ENCODE measurements at places on chromosomes 12 and 14.

DNA sequence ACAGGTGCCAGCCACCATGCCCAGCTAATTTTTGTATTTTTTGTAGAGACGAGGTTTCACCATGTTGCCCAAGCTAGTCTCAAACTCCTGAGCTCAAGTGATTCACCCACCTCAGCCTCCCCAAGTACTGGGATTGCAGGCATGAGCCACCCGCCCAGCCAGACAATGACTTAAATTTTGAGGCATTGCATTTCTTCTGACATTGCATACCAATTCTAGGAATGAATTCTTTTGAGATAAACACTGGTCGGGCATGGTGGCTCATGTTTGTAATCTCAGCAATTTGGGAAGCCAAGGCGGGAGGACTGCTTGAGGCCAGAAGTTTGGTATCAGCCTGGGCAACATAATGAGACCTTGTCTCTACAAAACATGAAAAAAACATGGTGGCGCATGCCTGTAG lies 2.5 kb upstream of the CELA1 start:
- DNase-seq, result no peak

DNA sequence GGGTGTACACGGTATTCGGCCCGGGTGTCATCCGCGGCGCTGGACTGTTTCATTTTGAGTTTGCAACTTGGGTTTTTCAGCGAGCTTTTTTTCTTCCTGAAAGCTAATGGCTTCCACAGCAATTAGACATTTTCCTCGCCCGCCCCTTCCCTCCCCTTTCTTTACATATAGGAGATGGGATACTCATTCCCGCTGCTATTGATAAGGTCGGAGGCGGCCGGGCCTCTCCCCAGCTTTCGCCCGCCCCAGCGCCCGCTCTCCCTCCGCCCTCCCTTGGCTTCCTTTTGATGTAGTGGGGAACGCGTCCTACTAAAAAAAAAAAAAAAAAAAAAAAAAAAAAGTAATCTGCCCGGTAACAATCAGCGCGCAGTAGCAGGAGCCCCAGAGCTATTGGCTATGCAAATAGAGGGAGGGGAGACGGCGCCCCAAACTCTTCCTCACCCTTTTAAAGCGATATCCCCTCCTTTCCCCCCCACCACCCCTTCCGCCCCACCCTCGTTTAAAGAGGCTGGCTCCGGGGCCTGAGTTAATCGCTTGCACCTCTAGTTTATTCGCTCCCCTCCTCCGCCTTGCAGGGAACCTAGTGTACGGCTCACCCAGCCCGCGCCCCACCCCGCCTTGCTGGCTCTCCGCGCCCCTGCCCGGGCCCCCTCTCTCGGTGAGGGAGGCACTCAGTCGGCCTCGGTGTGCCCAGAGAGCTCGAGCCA lies 1.7 kb upstream of the CCND2 start:
- peak; percentile 32 for DNase-seq

DNA sequence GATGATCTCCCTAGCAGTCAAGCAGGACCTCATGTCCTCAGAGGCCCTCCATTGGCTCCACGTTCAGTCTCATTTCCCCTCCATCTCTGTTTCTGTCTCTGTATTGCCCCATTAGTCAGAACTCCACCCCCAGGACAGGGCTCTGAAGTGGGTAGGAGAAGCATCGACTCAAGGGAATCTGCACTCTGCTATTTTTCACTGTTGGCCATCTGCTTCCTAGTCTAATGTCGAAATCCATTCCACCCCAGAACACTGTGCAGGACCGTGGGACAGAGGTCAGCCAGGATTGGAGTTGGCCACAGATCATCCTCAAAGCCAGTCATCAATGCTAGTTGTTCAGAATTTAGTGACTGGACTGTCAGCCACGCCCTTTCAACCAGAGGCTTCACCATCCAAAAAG lies 10.1 kb downstream of the KRT77 start:
- DNase-seq, result no peak

DNA sequence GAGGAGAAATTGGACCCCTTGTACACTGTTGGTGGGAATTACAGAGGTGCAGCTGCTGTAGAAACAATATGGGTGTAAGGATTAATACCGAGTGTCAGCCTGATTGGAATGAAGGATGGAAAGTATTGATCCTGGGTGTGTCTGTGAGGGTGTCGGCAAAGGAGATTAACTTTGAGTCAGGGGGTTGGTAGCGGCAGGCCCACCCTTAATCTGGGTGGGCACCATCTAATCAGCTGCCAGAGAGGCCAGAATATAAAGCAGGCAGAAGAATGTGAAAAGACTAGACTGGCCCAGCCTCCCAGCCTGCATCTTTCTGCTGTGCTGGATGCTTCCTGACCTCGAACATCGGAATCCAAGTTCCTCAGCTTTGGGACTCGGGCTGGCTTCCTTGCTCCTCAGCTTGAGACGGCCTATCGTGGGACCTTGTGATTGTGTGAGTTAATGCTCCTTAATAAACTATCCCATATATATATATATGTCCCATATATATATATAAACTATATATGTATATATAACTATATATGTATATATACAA lies 38.4 kb upstream of the PPP2R5C start:
- no peak for DNase-seq

DNA sequence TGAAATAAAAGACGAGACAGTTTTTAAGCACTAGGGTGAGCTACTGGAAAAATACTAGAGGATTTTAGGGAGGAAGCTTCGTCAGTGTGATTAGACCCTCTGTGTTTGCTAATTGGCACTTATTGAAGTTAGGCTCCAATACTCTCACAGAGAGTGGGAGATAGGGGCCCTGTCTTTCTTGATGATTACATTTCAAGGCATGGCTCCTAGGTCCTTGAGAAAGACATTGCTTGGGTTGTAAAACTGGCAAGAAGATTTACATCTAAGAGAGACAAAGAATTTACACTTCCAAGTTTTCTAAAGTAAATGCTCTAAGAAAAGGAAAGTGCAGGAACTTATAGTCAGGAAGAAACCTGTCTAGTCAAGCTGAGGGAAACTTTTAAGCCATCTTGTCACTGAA lies 183.2 kb downstream of the C12orf50 start:
- no peak for DNase-seq

DNA sequence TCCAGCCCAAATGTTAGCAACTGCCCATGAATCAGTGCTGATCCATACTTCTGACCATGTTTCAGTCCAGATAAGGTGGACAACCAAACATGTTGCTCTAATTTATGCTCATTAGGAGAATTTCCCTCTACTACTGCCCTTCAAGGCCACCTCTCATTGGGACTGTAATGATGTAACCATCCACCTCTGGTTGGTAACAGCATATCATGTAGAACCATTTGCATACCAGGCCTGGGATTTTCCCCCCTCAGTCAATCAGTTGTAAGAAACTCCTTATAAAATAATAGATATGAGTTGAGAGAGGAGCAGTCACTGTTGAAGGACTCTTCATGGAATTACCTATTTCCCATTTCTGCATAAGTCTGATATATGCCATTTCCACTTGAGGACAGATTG lies 17.8 kb upstream of the YAF2 start:
- DNase-seq, result no peak

DNA sequence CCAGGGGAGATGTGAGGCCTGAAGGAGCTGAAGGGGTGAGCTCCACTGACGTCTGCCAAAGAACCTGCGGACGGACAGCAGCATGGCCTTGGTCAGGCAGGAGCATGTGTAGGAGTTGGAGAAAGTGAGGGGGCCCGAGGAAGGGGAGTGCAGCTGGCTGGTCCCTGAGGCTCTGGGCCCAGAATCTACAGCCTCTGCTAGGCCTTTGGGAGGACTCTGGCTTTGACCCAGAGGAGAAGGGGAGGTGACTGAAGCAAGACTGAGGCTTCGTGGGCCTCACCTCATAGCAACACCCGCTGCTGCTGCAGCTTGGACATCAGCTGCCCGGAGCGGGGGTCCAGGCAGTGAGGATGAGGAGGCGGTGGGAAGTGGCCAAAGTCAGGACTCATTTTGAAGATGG lies 216.6 kb upstream of the FKBP4 start:
- DNase-seq, result no peak

All from NCI-H1105 (cell line).